Activated CD8-positive, alpha-beta memory T cell treated with anti-CD3 and anti-CD28 coated beads, Interleukin-2, amount 10 ng/mL, durations not matched to agents 7 days and 5 days (primary cell): ENCODE measurements at places on chromosomes 7 and 10. TPM values are rescaled to one million over a fixed set of nuclear protein-coding genes. Genes with fewer than 3 reads are reported as not detected.

The TMEM196 gene
- not detected for total RNA-seq

The FAM25G gene
- total RNA-seq = not detected

The PNLIP gene
- total RNA-seq = not detected

The OR2A5 gene
- not detected for total RNA-seq

The ERVW-1 gene
- total RNA-seq = not detected

The HOXA11 gene
- total RNA-seq = not detected

DNA sequence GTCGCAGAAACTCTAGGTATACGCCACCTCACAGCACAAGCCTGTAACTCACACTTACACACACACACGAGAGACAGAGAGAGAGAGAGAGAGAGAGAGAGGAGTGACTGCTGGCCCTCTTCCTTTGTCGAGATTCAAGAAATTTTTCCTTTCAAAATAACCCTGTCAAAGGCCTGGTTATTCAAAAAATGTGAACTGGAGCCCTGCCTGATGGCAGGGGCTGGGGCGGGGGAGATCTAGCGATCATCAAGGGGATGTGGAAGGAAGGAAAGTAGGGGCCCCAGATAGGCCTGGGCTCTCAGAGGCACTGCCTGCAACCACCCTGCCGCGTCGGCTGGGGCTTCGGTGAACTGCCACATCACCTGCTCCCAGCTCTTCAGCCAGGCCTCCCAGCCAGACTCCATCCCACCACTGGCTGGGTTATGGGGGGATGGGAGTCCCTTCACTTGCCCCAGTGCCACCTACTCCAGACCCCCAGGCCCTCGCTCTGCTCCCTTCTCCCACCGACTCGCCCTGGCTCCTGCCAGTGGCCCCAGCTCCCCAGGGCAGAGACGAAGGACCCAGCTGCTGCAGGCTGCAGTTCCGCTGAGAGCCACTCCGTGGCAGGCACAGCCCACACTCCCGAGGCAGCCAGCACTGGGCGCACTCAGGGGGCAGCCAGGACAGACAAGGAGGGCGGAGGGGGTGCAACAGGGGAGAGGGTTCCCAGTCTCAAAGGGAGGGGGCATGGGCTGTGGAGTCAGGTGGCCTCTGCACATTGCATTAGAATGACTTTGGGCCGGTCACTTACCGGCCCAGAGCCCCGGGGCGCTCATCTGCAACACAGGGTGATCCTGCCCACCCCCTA, 15.3 kb downstream of the KCNH2 start:
- DNase-seq = peak; percentile 62

DNA sequence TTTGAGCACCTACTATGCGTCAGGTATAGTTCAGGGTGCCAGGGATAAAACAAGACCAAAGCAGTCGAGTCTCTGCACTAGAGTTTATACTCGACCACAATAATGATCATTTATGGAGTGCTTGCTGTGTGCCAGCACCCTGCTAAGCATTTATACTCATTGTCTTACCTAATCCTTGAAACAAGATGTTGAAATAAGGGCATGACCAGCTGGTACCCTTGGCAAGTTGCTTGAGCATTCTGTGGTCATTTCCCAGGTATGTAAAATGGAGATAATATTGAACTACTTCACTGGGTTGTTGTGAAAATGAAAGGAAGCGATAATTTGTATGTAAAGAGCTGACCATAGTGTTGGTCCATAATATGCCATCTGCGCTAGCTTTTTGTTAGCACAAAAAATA, 185.4 kb downstream of the CYP26A1 start:
- no peak for DNase-seq

GRCh38 chr10:86775056-86775869, 18.8 kb downstream of the BMPR1A start:
- no peak for DNase-seq

DNA sequence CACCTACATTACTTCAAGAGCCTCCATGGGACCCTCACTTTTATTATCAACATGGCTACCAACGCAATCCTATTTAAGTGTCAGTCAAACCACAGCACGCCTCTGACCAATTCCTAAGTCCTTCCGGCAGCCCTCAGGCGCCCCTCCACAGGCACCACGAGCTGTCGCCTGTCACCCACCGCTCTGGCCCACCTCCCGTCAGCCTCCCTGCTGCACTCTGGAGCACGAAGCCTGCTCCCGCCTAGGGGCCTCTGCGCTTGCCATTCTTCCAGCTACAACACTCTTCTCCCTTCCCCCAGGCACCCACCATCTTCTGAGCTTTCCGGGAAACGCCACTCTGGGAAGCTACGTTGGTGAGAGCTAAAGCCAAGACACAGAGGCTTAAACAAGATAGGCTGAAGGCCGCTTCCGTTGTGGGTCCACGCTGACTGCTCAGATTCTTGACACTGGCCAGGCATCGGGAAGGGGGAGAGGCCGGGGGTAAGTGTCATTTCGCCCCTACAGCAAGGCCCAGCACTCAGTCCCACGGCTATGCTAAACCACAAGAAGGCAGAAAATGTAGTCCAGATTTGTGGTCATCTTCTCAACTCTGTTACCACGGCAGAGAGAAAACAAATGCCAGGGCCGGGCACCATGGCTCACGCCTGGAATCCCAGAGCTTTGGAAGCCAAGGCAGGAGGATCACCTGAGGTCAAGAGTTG, 56.7 kb downstream of the GNA12 start:
- DNase-seq = no peak

DNA sequence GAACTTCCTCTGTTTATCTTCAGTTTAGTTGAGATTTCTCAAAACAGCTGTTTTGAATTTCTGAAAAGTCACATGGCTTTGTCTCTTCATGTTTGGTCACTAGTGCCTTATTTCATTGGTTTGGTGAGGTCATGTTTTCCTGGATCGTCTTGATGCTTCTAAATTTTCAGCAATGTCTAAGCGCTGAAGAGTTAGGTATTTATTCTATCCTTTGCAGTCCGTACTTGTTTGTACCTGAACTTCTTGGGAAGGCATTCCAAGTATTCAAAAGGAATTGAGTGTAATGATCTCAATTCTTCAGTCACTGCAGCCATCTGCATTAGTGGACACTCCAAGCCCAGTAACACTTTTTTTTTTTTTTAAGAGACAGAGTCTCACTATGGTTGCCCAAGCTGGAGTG, 67.7 kb downstream of the HERC4 start:
- no peak for DNase-seq

GRCh38 chr7:24024276-24025068, 259.5 kb upstream of the NPY start:
- DNase-seq = no peak

DNA sequence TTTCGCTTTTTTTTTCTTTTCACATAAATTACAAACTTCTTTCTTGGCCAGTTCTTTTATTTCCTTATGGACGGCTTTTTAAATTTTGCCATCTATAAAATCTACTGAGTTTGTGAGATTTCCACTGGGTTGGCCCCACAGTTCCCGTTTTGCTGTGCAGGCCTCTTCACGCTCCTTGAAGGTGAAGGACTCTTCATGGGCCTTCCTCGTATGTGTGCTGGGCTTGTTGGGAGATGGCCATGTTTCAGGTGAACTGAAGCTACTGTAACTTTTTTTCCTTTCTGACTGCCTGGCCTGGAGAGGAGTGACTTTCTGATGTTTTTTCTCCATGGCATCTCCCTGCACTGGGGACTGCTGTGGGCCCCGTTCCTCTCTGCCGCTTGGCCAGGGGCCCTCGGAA, 262.4 kb downstream of the COBL start:
- DNase-seq = no peak

DNA sequence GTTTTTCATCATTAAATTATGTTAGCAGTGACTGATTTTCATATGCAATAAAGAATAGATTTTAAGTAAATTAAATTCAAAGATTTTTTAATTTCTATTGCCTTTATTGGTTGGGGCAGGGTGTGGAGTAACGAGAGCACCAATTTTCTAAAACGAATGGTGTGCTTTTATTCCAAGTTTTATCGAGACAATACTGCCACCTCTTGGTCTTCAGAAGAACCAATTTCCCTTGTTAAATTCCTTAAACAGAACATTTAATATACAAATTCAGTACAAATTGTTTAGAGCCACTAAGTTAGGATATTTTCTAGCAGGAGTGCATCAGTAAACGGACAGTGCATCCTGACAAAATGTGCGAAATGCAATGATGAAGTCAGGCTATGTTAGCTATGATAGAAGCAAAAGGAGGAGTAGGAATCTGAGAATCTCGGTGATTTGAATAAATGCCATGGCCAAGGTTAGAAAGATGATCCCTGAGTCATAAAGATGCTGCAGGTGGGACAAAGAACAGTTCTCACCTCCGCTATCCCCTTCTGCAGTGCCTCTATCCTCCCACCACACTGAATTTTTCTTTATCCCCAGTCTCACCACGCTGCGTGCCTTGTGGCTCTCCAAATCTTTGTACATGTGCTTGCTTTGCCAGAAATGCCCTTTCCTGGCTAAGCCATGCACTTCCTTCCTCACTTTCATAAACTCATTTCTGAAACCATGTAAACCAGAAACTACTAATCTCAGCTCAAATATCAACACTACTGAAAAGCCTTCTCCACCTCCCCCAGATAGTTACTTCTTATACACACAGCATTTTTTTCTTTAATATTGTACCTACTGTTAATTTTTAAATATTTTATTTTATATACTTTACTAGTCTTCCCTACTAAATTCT, 31.9 kb upstream of the AGBL3 start:
- no peak for DNase-seq

- no peak for DNase-seq
Observed at GRCh38 chr10:27470885-27471284, 33.2 kb upstream of the RAB18 start.

GRCh38 chr10:31947144-31947926, 18.7 kb upstream of the ARHGAP12 start:
- DNase-seq = no peak

- no peak for DNase-seq
Observed at GRCh38 chr10:110074298-110074697, 66.5 kb downstream of the ADD3 start.

DNA sequence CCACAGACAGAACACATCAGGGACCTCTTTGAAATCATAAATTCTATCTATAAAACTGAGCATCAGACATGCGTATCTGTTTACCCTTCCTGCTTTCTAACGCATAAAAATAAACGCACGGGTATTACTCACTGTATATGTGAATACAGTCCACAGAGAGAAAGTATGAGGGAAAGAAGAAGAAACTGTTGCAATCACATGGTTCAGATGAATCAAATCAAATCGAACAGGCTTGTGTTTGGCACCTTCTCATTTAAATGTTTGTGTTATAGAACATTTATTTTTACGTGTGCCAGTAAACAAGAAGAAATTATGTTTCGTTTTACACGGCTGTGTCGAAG, 322.0 kb downstream of the FRMD4A start:
- DNase-seq = no peak

DNA sequence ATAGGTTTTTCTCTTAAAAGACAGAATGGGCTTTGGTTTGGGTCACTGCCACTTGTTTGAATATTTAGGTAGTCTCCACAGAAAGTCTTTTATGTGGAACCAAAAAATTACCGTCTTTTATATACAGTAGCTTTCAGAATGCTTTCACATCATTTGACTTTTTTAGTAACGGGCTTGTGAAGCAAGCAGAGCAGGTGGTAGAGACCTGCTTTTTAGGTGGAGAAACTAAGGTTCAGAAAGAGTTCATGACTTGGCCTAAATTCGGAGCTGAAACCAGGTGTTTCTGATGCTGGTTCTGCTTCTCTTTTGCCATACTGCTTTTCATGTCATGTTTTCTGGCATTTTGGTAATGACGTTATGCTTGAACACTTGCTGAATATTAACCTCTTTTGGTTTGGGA, 36.3 kb downstream of the GARS1 start:
- no peak for DNase-seq

- DNase-seq = no peak
Observed at GRCh38 chr7:133652547-133652946, 399.7 kb downstream of the EXOC4 start.

DNA sequence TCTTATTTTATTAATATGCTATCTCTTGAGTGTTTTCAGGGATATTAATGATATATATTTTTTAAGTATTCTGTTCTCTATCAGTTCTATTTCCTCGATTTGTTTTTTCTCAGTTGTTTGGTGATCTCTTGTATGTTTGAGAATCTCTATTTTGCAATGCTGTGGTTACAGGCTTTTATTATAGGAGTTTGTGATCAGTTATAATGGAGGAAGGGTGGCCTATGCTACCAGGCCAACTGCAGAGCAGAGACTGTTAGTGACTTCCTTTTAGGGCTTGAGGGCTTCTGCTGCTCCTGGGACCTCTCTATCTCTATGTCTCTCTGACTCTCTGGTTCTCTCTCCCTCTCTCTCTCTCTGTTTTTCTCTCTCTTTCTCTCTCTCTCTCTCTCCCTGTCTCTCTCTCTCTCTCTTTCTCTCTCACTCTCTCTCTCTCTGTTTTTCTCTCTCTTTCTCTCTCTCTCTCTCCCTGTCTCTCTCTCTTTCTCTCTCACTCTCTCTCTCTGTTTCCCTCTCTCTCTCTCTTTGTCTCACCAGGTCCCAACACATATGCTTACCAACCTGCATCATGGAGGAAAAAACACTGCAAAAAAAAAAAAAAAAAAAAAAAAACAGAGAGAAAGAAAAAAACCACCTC, 69.4 kb upstream of the CAV2 start:
- DNase-seq = no peak

GRCh38 chr7:15720849-15721471, 34.5 kb upstream of the MEOX2 start:
- no peak for DNase-seq

- no peak for DNase-seq
Observed at GRCh38 chr7:84003191-84003590, 191.4 kb downstream of the SEMA3A start.

GRCh38 chr7:148304083-148304335, 286.6 kb upstream of the C7orf33 start:
- no peak for DNase-seq

DNA sequence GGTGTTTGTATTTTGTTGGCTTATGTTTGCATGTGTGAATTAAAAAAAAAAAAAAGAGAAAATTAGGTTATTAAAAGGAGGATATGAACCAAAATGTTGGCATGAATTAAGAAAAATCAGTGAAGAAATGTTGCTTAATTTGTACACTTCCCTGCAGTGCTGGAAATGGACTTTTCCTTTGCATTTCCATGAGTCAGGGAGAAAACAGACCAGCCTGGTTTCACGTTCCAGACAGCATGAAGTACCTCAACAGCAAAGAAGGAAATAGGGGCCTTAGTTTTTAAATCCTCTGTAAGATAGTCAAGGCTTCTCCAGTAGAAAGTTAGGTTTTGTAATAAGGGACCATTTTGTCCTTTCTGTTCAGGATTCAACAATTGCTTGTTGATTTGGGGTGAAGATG, 159.7 kb downstream of the CELF2 start:
- no peak for DNase-seq

GRCh38 chr7:132451161-132451560, 125.1 kb downstream of the PLXNA4 start:
- peak; percentile 85 for DNase-seq

DNA sequence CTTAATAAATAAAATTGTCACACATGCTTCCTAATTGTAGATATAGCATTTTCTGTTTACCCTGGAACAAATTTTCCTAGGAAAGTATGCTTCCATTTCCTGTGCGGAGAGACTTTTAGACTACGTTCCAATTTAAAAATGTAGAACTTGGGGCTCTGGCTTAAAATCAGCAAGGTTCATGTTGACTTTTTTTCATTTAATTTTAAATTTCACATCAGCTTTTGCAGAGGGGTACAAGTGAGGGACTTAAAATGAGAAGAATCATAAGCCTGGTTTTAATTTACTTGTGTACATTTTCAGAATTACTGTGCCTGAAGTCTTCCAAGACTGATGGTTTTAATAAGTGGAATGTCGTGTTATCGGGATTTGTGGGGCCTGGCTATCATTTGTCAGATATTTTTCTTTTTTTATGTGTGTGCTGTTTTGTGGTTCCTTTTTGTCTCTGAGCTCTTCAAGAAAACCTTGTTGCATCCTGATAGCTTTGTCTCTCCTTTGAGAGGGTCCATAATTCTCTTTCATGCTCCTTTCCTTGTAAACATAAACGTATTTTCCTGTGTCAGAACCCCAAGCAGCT, 8.8 kb upstream of the ATRNL1 start:
- no peak for DNase-seq

GRCh38 chr7:88661921-88662320, 97.6 kb upstream of the ZNF804B start:
- DNase-seq = no peak
